NCI-H510A treated with DMSO at 0.1 percent for 48 hours (cell line): ENCODE measurements at places on chromosomes 16 and 17.

DNA sequence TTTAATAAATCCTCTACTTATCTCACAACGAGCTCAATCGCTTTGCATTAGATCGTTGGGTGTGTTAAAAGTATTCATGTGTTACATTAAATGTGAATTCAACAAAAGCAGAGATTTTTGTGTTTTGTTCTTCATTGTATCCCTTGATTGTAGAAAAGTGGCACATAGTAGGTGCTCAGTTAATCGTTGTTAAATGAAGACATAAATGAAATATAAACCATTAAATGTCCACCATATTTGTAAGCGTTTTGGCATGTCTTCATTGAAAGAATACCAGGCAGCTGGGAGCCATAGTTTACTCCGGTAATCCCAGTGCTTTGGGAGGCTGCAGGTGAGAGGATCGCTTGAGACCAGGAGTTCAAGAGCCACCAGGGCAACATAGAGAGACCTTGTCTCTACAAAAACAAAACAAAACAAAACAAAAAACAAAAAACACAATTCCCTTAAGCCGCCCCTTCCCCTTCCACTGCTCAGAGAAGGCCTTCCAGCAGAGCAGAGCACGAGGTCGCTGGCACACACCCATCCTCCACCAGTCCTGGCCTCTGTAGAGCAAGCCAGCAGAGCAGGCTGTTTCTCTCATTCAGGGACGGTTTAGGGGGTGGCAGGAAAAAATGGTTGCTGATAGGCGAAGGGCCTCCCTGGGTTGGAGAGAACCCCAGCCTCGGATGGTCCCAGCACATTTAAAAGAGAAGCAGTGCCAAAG lies 673 bp upstream of the CHD9 start:
- DNase-seq: no peak

GRCh38 chr17:17942846-17943245 lies 29.4 kb downstream of the TOM1L2 start:
- DNase-seq: no peak

GRCh38 chr17:17175917-17176316 lies 30.2 kb downstream of the PLD6 start:
- DNase-seq: no peak

GRCh38 chr17:67067571-67068482 lies 23.5 kb downstream of the CACNG1 start:
- no peak for DNase-seq

DNA sequence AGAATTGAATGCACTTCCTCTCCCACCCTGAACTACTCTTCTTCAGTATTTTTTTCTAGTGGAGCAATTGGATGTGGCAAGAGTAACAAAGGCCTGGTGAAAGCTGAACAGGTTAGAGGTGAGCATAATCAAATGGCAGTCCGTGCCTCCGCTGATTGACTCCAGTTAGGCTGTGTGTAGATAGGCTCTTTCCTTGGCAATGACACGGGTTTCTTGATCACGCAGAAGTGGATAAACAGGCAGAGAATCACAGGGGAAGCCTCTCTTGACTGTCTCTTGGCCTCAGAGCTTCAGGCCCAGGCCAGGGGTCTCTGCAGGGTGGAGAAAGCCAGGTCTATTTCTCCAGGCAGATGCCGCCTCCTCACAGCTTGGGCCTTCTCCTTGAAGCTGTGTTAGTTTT lies 4.2 kb downstream of the CD300LB start:
- no peak for DNase-seq

GRCh38 chr16:70375636-70376611 lies 29.2 kb downstream of the DDX19A start:
- DNase-seq: no peak

DNA sequence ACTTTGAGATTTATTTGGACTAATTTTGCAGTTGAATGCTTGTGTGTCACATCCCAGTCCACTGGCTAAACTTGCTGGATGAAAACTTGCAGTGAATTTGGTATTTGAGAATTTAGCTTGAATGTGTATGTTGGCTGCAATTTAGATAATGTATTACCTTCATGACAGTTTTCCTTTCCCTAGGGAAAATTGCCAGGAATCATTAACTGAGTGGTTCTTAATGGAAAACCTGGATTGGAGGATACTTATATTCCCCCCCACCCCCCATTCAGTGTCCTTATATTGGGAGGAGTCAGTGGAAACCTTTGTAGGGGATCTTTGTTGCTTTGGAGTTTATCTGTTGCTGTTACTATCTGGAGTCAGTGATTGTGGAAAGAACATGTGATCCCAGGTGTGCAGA lies 67.6 kb downstream of the KPNA2 start:
- DNase-seq: no peak
